ENCODE measurements at places on chromosomes 3 and 15.
A peak's percentile ranks its signal among the peaks of the same experiment; 100 is the strongest.

DNA sequence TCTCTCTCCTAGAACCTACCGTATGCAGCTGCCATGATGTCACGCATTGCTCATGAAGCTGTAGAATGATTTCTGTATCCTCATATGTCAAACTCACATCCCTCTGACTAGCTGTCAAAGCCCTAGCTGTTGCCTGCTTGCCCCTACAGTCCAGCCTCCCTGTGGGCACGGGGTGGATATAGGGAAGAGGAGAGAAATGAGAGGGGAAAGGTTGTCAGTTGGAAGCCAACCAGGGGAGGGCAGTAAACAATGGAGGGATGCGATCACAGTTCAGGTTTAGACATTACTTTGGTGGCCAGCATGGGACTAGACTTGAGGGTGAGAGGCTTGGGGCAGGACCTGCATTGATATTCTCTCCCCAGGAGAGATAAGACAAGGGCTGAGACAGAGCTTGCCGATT, 1.7 kb upstream of the HDGFL3 start:
- DNase-seq, result no peak

- no peak for DNase-seq
Observed at GRCh38 chr3:181770296-181770695, 58.6 kb downstream of the SOX2 start.

DNA sequence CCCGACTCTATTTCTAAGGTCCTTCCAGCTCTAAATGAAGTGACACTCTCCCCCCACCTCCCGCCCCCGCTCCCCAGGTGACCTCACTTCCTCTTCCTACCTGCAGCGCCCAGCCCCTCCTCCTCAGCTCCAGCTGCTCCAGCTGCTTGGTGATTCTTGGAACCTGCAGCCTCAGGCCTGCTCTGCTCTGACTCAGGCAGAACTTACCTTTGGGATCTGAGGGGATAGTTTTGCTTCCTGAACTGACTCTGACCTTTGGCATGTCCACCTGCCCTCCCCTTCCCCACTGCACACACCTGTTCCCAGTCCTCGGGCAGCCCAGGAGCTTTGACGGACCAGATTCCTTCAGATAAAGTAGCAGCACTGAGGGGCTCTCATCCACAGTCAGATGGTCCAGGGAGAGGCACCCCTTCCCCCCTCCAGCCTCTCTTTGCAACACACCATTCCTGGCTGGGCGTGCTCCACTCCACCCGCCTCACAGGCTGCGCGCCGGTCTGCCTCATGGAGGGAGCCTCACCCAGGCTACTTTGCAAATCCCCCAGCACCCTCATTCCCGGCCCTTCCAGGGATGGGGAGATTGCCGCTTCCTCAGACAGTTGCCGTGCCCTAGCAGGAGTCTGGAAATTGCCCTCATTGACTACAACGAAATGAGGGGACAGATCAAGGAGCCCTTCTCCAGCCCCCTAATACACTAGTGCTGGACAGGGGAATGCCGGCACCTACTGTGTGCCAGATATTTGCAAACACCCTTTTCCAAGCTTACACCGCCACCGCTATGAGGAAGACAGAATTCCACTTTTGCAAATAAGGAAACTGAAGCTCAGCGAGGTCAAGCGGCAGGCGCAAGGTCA, 692 bp upstream of the C15orf39 start:
- peak; percentile 16 for DNase-seq

GRCh38 chr15:37007301-37007700, 93.0 kb downstream of the MEIS2 start:
- no peak for DNase-seq

DNA sequence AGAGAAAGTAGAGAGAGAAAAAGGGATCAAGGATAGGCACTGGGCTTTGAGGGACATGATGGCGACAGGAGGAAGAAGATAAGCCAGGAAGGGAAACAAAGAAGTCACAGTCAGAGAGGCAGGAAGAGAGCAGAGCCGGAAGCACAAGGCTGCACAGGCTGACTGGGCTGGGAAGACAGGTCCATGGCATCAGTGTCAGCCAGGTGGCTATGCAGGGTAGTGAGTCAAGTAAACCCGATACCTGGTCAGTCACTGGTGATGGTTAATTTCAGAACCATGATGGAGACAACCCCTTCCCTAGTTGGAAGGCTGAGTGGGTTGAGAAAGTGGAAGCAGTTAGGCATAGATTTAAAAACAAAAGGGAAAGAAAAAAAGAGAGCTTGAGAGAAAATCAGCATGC, 203.8 kb downstream of the EPHB1 start:
- DNase-seq, result no peak

- DNase-seq, result peak; percentile 51
Observed at GRCh38 chr3:183591881-183592521, 36.5 kb upstream of the KLHL6 start.

GRCh38 chr15:76337059-76337695, 604 bp downstream of the ISL2 start:
- DNase-seq, result peak; percentile 38
